ENCODE measurements at places on chromosomes 4 and X.

DNA sequence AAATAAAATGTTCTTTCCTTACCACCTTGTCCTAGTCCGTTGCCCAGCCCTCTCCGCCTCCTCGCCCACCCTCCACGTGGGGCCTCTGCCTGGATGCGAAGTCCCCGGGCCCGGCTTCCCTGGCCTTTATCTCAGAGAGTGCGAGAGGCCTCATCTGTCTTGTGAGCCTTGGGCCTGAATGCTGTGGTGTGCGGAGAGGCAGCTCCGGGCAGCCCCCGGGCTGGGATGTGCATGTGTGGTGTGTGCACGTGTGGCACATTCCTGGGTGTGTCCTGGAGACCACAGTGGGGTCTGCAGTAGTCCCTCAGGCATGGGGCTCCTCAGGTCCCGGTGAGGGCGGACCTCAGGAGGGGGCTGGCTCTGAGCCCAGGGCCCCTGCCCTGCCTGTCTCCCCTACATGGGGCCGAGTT, 31.4 kb downstream of the DOK7 start:
- no peak for DNase-seq

- DNase-seq: peak; percentile 90
Measured at GRCh38 chrX:48539345-48540027, at the start of gene TBC1D25. TBC1D25 (plus strand) TSS chrX:48539714; CDS start chrX:48539798, 84 bp downstream.

DNA sequence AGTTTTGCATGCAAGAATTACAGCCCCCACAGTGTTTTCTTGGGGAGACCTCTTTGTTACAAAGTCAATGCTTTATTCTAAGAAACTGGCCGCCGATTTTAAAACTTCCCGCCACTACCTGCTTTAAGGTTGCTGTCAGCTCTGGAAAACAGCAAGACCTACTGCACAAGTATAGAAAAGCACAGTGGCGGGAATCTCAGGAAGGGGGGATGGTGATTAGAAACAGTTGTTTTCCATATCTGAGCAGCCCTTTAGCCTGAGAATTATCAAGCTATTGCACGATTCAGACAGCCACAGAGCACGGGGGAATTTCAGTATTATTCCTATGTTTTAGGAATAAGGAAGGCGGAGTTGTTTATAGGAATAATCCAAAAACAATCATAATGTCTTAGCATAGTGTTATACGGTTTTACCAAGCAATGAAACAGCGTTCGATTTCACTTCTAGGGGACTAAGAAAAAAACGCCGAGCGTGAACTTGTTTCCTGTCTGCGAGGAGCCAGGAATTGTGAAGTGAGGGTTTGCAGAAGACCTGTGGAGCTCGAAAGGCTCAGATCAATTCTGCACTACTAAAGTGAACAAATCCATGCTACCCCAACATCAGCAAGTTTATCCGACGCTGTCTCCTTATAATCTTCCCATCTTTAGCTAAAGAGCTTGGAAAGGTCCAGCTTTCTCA, 81.3 kb downstream of the HMGN5 start:
- DNase-seq: no peak

- DNase-seq: no peak
Measured at GRCh38 chr4:83731609-83732008, 195.7 kb downstream of the GPAT3 start.

DNA sequence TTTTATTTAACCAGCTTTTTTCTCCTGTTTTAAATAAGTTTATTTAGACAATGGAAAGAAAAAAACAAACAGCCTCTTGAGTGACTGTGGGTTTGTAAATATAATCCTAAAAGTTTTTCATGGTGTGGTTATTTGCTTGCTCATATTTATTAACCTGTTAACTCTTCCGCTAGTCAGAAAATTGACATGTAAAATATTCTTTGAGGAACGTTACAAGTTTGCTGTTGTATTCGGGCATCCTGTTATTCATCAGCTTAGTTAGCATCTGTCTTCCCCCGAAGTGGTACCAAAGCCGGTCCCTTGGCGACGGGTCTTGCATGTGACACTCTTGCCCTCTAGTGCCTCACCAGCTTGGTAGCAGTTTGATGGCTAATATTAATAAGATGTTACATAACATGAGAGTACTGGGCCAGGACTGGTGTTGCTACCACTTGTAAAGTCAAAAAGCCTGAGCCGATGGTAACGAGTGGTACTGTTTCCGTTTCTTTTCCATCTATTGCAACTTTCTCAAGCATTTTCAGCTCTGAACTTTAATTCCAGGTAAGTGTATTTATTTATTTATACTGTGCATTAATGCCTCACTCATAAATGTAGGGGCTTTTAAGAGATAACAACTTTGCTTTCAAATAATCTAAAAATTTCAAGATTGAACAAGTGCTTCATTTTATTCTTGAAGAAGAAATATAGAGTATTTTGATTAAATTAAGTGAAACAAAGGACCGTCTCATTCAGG, at the start of gene NDST3:
NDST3 (plus strand) TSS at position 434 of the 733 bp plus-strand sequence. CDS start 19,425 bp downstream, outside the sequence.
- no peak for DNase-seq

DNA sequence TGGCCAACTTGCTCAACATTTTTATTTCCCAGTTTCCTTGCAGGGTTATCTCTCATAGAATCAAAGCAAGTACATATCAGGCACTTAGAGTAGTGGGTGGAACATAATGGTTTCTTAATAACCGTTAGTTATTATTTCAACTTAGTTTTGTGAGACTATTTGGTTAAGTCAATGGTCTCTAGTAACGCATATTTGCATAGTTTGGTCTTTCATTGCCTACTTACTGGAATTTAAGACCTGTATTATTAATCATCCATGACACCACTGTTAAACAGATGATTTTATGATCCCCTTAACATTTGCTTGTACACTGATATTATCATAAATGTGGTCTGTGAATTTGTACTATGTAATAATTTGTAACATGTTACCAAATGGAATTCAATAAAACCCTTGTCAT, 70.9 kb upstream of the SMIM31 start:
- no peak for DNase-seq

- no peak for DNase-seq
Measured at GRCh38 chr4:186494496-186494895, 60.9 kb downstream of the MTNR1A start.

DNA sequence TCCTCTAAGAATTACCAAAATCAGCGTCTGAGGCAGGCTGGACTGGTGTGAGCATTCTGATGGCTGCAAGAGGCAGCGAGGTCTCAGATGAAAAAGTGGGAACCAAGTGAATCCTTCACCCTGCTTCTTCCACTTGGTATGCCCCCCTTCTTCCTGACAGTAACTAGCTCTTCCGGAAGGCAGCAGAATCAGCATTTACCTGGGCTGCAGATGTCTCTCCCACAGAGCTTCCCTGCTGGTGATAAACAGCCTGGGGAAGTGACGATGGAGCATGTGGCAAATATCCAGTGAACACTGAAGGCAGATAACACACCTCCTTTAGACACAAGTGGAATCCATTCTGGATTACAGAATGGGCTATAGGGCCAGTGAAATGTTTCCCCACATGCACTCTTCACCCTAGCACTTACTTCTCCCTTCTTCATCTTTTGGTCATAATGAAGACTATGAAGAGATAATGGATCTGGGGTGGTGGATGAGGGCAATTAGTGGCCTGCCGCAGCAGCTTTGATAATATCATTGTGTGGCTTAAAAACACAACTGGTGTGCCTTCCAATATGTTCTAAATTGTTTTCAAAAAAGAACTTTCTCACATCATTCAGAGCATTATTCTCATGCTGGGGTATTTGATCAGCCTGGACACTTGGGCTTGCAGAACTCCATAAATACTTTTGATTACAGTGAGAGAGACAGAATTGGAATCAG, 60.8 kb upstream of the TBC1D9 start:
- DNase-seq: no peak

- DNase-seq: no peak
Measured at GRCh38 chr4:14169460-14169859, 541.9 kb upstream of the BOD1L1 start.

GRCh38 chrX:71558920-71559319, 19.3 kb upstream of the GCNA start:
- no peak for DNase-seq

- peak; percentile 43 for DNase-seq
Measured at GRCh38 chrX:21932292-21933002, 8.1 kb upstream of the SMS start.

GRCh38 chr4:81566161-81566591, 94.5 kb upstream of the RASGEF1B start:
- no peak for DNase-seq

DNA sequence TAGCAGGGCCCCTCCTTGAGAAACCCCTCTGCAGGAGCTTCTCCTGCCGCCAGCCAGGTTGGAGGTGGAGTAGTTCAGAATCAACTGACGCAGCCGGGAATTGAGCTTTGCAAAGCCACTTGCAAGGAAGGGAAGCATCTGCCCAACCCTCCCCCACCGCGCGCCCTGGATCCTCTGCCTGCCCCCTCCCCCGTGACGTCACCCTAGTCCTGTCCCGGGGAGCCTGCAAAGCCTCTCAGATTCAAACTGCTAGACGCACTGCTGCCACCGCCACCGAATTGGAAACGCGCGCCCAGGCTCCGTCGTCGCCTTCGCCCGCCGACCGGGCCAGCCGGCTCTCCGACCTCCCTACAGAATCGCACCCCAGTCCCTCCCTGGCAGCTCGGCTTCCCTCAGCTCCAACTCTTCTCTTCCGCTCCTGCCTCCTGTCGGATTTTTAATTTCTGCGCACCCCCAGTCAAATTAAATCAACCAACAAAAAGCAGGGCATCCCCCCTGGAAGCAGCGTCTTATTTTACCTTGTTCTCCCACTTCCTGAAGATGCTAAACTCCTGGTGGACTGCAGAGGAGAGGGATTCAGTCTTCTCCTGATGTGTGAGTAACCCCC, 3.8 kb downstream of the SLITRK2 start:
- no peak for DNase-seq

DNA sequence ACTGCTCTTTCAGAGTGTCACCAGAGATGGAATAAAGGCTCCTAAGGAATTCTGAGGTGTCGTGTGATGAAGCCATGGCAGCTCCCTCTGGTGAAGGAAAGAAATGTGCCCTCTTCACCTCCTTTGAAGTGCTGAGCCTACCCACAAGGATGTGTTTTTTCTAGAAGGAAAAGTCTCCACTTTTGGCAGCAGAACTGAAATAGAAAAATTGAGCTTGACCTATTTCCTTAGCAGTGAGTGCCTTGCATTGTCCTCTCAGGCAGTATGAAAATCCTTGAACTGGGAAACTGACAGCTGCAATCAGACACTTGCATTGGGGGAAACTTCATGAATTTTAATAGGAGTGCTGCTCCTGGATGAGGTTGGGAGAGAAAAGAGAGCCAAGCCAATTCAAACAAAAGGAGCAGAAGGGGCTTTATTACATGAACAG, 95.2 kb downstream of the DCLK2 start:
- DNase-seq: no peak

GRCh38 chr4:101864660-101865059, 74.1 kb downstream of the BANK1 start:
- DNase-seq: no peak

DNA sequence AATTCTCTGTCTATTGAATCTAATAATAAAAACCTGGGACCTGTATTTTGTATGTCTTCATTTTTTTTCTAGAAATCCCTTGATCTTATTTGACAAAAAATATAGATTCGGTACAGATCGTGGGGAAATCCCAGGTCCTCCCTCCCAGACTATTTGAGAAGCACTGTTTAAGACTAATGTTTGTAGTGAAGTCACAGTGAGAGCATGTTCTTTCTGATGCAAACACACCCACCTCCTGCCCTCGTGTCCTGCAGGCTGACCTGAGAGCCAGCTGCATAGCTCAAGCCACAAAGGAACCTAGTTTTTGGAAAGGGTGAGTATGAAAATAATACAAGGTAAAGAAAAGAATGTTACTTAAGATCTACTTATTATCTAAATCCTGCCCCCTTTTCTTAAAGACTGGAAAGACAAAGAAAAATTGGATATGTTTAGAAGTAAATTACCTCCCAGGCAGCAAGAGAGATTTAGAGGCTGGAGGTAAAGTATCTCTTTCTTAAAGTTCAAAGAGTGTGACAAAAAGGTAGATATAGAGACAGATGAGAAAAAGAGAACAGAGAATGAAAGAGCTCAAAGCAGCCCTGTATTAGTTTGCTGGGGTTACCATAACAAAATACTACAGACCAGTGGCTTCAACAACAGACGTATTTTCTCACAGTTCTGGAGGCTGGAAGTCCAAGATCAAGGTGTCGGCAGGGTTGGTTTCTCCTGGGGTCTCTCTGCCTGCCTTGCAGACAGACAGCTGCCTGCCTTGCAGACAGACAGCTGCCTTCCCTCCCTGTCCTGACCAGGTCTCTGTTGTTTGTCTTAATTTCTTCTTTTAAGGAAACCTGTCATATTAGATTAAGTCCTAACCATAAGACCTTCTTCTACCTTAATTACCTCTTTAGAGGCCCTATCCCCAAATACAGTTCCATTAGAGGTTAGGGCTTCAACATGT, 20.4 kb upstream of the DCTD start:
- no peak for DNase-seq

DNA sequence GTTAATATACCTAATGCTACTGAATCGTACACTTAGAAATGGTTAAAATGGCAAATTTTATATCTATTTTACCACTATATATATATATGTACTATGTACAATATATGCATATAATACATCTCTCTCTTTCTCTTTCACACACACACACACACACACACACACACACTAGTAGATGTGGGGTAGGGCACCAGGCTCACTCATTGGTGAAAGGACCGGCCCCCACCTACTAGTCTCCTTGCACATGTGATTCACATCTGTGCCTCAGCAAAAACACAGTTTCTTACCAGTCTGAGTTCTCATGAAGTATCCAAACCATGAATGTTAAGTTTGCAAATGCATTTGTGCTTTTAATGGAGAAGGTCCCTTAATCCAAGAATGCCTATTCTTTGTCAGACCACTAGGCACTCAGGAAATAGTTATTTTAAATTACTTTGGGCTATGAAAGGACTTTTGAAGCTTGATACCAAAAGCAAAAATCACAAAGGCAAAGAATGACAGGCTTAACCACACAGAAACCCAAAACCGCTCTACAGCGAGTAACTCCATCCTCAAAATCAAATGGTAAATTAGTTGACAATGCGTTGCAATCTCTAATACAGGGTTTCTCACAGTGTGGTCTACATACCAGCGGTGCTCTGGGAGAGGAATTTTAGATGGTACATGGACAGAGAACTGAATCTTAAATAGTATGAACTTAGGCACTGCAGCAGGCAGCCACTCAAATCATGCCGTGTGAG, 5.8 kb downstream of the TSC22D3 start:
- DNase-seq: no peak

- peak; percentile 4 for DNase-seq
Measured at GRCh38 chrX:2767631-2768455, 16.0 kb downstream of the XG start.

GRCh38 chr4:136246876-136247275, 1285.4 kb downstream of the PCDH18 start:
- no peak for DNase-seq

- no peak for DNase-seq
Measured at GRCh38 chr4:119512398-119512797, 116.2 kb downstream of the PDE5A start.

GRCh38 chr4:73347497-73347896, 56.6 kb upstream of the ALB start:
- no peak for DNase-seq

DNA sequence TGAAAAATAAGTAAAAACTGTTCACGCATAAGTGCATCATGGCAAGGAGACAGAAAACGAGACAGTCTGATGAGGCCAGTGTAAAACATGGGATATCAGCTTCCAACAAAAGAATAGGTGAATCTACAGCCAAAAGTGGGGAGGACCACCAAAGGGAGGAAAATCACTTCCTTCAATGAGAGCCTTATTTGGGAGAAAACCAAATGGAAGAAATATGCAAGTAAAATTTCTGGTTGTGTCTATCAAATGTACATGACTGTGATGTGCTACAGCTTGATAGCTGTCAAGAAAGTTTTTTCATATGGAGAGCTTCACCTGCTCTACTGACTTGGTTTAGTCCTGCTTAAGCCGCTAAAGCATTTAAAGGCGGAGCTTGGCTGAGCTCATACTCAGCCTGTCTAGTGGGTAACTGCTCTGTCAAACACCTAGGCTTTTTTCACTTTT, 66.2 kb downstream of the MAGEA1 start:
- no peak for DNase-seq
